ENCODE measurements at places on chromosomes 3 and 15.

DNA sequence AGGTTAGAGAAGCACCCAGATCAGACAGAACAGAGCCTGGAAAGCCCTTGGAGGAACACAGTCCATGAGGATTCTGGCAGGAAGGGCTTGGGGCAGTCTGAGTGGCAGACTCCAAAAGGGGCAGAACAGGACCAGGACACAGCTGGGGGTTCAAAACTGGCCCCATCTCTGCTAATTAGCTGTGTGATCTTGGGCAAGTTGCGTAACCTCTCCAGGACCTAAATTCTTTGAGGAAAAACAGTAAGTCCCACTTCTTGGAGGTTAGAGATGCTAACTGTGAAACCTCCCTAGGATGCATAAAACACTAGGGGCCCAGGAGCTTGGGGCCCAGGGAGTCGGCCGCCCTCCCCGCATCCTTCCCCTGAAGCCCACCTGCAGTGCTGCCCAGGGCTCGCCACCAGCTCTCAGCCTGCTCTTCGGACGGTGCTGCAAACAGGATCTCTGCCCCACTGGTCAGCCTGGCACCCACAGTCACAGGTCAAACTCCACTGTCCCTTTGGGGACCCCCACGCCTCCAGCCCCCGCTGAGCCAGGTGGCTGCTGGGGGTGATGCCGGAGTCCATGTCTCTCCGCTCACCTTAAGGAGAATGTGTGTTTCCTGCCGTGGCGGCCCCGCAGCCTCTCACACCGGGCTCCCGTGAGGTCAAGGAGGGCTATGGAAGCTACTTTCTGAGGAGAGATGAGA lies 12.0 kb downstream of the PLA2G4B start:
- no peak for DNase-seq

GRCh38 chr3:11559816-11560633 lies 83.7 kb downstream of the VGLL4 start:
- no peak for DNase-seq

- DNase-seq = no peak
Observed at GRCh38 chr15:78993931-78994530, 49.2 kb upstream of the CTSH start.

- DNase-seq = peak; percentile 64
Observed at GRCh38 chr3:47163169-47164006, 525 bp downstream of the SETD2 start.

Data from hematopoietic multipotent progenitor cell treated with erythropoietin and hydrocortisone succinate and interleukin-3 and kit ligand, for 4 days (in vitro differentiated cells).